Central memory CD4-positive, alpha-beta T cell (primary cell): ENCODE measurements at places on chromosomes 12 and 14.

- no peak for DNase-seq
Measured at GRCh38 chr14:23861666-23862065, 91.9 kb upstream of the DHRS4 start.

DNA sequence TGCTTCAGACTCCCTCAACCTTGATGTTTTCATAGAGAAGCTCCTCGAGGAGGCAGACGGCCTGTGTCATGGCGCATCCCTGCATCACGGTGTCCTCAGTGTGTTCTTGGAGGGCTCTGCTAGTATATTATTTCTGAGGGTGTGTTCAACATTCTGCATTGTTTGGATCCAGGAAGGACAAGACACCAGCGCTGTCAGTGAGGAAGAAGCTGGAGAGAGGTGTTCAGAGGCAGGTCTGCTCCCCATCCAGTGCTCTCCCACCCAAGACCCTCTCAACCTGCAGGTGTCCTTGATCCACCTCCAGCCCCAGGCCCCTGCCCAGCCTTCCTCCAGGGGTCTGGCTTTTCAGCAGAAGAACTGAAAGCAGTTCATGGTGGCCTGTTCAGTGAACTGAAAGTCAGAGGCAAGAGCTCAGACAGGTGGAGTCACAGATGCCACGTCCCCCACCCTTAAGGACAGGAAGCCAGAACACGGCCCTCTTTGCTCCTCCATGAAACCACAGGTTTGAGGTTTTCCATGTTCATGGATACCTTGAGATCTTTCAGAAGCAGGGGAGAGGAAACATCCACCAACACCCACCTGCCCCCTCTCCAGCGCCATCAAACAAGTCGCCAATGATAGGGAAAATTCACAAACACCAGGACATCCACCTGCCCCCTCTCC, 37.4 kb downstream of the DIO3 start:
- no peak for DNase-seq

- DNase-seq = no peak
Measured at GRCh38 chr14:74568911-74569310, 43.1 kb downstream of the LTBP2 start.

GRCh38 chr14:81261176-81261575, 40.4 kb upstream of the GTF2A1 start:
- DNase-seq = no peak

GRCh38 chr12:17148706-17149105, 542.7 kb upstream of the LMO3 start:
- no peak for DNase-seq

DNA sequence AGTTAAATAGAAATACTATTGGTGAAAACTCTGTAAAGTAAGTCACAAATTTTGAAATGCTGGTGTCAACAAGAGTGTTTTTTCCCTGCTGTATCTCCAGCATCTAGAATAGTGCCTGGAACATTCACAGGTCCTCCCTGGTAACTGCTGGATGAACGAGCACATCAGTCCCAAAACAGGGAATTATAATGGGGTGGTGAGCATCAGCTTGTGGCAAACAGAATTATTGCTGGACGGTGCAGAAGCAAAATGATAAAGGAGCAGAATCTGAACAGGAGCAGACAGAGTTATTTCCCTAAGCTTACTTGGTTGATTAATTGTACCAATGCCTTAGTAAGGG, 129.9 kb downstream of the GRIP1 start:
- no peak for DNase-seq

DNA sequence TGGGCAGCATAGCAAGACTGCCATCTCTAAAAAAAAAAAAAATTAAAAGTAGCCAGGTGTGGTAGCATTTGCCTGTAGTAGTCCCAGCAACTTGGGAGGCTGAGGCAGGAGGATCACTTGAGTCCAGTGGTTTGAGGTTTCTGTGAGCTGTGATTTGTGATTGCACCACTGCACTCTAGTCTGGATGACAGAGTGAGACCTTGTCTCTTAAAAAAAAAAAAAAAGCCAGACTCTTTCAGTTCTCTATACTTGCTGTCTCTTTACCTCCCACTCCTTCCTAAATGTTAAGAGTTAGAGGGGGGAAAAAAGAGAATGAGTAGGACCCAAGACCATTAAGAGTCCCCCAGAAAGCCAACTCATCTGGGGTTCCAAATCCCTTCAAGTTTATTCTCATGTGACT, 17.8 kb downstream of the EIF2S1 start:
- no peak for DNase-seq
